Activated CD4-positive, alpha-beta memory T cell treated with anti-CD3 and anti-CD28 coated beads for 36 hours (primary cell): ENCODE measurements at places on chromosomes 6 and 20.

- H3K27me3 ChIP-seq: no peaks in the 10 kb centered on the region
- no peak overlapping the region for H3K4me3 ChIP-seq
- DNase-seq: no peak
- no peaks in the 10 kb centered on the region for H3K4me1 ChIP-seq
These were observed 35.3 kb upstream of the MYBL2 start for GRCh38 chr20:43631598-43631997.

DNA sequence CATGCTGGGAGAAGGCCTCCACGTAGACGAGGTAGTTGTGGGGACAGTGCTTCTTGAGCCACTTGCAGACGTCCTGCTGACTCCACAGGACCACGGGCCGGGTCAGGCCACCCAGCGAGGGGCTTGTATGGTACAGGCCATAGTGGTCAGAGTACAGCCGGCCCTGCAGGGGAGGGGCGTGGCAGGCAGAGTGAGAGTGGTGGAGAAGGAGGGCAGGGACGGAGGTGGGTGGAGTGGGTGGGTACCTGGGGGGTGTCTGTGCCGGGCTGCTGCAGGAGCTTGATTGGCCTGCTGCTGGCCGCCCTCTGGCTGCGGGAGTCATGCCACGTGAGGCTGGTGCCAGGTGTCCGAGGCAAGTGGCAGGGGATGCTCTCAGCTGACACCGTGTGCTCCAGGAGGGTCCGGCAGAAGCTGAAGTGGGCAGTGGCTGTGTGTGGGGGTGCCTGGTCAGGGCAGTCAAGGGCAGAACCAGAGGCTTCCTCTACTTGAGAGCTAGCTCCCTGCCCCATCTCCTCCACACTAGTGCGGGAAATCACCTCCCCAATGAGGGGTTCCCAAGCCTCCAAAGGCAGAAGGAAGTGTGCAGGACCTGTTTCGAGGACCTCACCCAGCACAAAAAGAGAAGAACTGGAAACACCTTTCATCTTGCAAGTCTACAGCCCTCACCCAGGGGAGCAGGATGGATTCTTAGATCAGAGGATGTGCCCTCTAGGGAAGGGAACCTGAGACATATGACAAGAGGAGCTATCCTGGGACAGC, 2.3 kb downstream of the SAMD10 start:
- H3K27ac ChIP-seq: peak overlapping the region; percentile 83
- peak overlapping the region; percentile 76 for H3K4me3 ChIP-seq
- no peaks in the 10 kb centered on the region for H3K27me3 ChIP-seq
- peaks cover 52% of the 10 kb centered on the region for H3K4me1 ChIP-seq
- DNase-seq: no peak

DNA sequence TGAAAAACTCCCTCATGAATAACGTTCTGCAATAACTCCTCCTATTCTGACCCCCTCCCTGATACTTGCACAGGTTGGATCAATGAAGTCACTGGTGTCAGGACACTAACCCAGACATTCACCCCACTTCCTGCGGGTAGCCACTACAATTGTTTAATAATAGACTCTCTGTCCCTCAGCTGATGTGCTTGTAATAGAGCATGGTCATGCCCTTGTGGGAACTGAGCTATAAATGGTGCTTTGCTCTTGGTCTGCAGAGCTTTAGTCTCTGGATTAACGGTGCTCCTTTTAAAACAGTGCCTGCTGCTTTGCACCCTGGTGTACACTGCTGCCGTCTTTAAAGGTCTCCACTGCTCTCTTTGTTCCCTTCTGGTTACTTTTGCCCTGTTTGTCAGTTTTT, 127.3 kb downstream of the BACH2 start:
- no peak for DNase-seq
- no peaks in the 10 kb centered on the region for H3K27me3 ChIP-seq
- H3K36me3 ChIP-seq: peaks cover 9% of the 10 kb centered on the region
- H3K27ac ChIP-seq: no peak overlapping the region

DNA sequence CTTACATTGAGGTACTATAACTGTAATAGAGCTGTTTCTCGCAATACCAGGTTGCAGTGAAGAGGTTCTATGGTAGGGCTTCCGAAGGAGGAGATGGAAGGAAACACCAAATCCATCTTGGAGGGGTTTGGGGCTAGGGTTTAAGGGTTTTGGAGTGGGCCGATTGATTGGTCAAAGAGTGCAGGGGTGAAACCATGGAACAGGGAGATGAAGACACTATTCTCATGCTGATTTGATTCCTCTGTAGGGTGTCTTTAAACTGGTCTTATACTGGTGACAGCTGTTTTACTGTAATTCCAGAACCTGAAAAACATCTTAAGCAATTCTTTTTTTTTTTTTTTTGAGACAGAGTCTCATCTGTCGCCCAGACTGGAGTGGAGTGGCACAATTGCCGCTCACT, 7.8 kb downstream of the SMIM13 start:
- peaks cover 15% of the 10 kb centered on the region for H3K36me3 ChIP-seq
- no peak overlapping the region for H3K4me3 ChIP-seq
- no peaks in the 10 kb centered on the region for H3K27me3 ChIP-seq
- no peak overlapping the region for H3K27ac ChIP-seq
- no peak for DNase-seq

DNA sequence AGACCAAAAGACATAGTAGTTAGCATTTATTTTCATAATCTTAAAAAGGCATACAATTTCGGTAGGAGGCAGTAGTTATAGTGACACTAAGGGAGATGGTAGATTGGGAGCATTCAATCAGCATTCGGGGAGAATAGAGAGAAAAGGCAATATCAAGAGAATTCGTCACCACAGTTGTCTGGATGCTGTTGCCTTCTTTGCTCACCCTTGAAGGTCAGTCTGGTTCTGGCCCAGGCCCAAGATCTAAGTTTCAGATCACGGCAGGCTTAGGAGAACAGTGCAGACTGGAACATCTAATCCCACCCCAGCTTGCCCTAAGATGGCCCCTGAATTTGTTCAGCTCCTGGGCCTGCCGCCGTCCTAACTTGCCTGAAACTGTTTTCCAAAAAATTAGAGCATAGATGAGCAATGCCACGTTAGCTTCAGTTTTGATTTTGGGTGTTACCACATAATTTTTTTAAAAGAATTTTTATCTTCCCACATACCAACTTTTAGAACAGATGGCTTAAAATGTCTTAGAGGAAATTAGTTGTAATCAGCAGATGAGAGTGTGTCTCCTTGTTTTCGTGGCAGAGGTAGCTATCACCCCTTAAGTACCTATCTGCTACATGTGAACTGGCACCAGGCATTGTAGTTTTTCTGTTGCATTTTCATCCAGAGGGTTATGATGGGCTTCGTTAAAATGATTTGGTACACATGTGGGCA, 8.3 kb upstream of the CEP85L start:
- peaks cover 68% of the 10 kb centered on the region for H3K4me1 ChIP-seq
- no peaks in the 10 kb centered on the region for H3K27me3 ChIP-seq
- peaks cover 9% of the 10 kb centered on the region for H3K36me3 ChIP-seq
- peak overlapping the region; percentile 33 for H3K4me3 ChIP-seq

DNA sequence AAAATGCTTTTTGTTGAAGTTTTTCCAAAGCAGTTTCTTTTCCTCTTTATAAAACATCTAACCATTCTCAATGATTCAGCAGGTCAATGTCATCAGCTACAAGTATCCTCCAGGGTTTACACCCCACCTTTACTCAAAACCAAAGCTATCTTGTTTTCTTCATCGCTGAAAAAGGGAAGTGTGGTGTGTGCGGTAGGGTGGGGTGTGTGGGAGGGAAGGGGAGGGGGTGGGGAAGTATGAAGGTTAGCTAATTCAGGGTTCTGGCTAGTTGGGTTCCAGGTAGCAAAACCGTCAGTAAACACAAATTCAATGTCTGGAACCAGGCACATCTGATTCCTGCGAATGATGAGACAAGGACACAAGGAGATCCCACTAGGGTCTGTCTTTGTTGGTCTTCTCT, 189.6 kb downstream of the GJA10 start:
- H3K4me3 ChIP-seq: peak overlapping the region; percentile 1
- peaks cover 29% of the 10 kb centered on the region for H3K36me3 ChIP-seq
- peaks cover 84% of the 10 kb centered on the region for H3K4me1 ChIP-seq
- H3K27ac ChIP-seq: peak overlapping the region; percentile 59
- H3K27me3 ChIP-seq: no peaks in the 10 kb centered on the region

GRCh38 chr6:43311666-43312065, 3.0 kb upstream of the CRIP3 start:
- H3K27me3 ChIP-seq: no peaks in the 10 kb centered on the region
- H3K27ac ChIP-seq: no peak overlapping the region
- peaks cover 9% of the 10 kb centered on the region for H3K4me1 ChIP-seq
- no peak for DNase-seq
- H3K36me3 ChIP-seq: no peaks in the 10 kb centered on the region
- H3K4me3 ChIP-seq: no peak overlapping the region

GRCh38 chr6:140051521-140052512, 677.4 kb upstream of the CITED2 start:
- no peaks in the 10 kb centered on the region for H3K36me3 ChIP-seq
- H3K27me3 ChIP-seq: peaks cover 7% of the 10 kb centered on the region

DNA sequence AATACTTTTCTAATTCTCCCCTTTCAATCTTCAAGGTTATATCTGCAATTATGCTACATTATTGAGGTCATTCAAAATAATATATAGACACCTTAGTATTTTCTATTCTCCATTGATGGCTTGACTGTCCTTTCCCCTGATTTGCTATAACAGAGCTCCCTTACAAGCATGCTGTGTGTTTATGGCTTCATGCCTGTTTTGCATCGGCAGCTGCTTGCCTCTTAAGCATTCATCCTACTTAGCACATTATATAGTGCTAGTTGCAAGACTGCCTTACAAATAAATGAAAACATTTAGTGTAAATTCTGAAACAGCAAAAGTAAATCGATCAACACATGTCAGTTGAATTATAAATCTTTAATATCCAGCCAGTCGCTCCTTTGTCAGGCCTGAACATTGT, 476.2 kb upstream of the POU3F2 start:
- H3K27ac ChIP-seq: no peak overlapping the region
- H3K4me3 ChIP-seq: no peak overlapping the region
- no peaks in the 10 kb centered on the region for H3K27me3 ChIP-seq
- no peaks in the 10 kb centered on the region for H3K36me3 ChIP-seq

DNA sequence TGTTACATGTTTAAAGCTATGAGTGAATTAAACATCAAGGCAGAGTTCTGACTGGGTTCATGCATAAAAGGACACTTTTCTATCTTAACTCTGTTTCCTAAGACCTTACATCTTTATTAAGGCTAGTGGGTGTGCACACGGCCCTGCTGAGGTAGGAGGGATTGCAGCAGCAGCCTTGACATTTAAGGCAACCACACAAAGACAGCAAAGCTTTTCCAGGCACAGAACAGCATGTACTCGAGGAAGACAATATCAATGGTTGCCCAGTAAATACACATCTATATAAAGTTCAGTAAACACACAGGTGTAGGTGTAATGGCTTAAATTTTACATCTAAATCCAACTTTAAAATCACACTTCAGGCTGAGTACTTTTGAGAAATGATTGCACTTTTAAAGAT, 79.8 kb upstream of the LOC128125822 start:
- H3K27me3 ChIP-seq: no peaks in the 10 kb centered on the region
- no peak overlapping the region for H3K27ac ChIP-seq
- no peaks in the 10 kb centered on the region for H3K4me1 ChIP-seq
- H3K4me3 ChIP-seq: no peak overlapping the region

DNA sequence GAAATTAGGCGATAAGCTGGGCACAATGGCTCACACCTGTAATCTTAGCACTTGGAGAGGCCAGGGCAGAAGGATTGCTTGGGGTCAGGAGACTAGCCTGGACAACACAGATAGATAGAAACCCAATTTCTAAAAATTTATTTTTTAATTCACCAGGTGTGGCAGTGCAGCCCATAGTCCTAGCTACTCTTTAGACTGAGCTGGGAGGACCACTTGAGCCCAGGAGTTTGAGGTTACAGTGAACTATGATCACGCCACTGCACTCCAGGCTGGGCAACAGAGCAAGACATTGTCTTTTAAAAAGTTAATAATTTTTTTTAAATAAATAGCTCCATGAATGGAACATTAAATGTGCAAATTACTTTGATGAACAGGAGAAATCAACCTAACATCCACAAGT, 8.2 kb downstream of the ZNF318 start:
- peaks cover 24% of the 10 kb centered on the region for H3K36me3 ChIP-seq
- H3K27ac ChIP-seq: no peak overlapping the region
- peaks cover 14% of the 10 kb centered on the region for H3K4me1 ChIP-seq

DNA sequence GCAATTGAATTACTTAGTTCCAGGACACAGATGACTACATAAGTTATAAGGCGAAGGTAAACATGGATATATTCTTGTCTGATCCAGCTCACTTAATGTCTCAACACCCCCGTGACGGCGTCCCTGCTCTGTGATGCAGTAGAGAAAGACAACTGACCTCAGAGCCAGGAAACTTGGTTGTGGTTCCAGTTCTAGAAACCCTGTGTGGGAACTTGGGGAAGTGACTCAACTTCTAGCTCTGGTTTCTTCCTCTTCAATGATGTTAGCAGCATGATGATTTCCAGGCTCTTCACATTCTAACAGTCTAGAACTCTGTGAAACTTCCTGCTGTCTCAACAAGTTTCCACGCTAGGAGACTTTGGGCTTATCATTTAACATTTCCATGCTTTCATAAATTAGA, 18.4 kb downstream of the LAMA4 start:
- peaks cover 10% of the 10 kb centered on the region for H3K4me1 ChIP-seq
- H3K27me3 ChIP-seq: peaks cover 21% of the 10 kb centered on the region
- DNase-seq: peak; percentile 82
- H3K4me3 ChIP-seq: no peak overlapping the region

DNA sequence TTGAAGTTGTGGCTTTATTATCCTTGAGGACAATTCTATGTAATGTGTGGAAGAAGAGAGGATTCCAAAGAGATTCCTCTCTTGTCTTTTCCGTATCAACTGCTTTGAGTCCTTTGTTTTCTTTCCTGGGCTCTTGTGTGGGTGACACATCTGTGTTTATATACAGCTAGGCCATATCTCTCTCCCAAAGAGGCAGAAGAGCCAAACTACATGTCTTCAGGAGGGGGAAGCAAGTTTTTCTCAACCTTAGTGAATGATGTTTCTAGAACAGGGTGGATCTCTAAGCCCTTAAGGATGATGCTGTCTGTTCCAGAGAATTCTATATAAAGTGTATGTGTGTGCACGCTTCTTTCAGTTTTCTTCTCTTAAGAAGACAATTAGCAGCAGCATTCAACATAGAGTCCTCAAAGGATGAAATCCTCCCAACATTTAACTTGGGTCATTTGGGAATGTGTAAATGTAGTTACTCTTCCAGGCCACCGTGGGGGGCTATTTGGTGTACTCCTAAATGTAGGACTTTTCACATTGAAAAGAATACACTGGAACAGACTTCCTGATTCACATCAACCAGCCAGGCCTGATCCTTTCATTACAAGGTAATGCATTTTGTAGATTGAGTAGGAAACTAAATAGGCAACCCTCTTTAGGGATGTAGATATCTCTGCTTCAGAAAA, 92.8 kb upstream of the EEF1E1 start:
- peaks cover 17% of the 10 kb centered on the region for H3K27me3 ChIP-seq
- H3K4me1 ChIP-seq: no peaks in the 10 kb centered on the region
- no peaks in the 10 kb centered on the region for H3K36me3 ChIP-seq
- no peak overlapping the region for H3K4me3 ChIP-seq
- no peak overlapping the region for H3K27ac ChIP-seq

DNA sequence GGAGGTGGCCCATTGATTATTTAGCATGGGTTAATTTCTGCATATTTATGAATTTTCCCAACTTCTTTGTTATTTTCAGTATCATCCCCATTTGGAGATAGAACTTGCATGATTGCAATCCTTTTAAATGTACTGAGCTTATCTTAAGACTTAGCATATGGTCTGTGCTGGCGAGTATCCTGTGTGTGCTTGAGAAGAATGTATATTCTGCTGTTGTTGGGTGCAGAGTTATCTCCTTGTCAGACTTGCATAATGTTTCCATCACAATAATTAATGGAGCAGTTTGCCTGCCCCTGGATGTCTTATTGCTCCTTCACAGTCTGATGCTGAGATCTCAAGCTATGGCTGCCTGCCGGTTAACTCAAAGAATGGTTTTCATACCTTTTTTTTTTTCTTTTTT, 112.6 kb downstream of the CDYL start:
- H3K4me1 ChIP-seq: peaks cover 34% of the 10 kb centered on the region
- H3K27ac ChIP-seq: no peak overlapping the region
- DNase-seq: no peak
